ENCODE measurements at places on chromosomes 2 and 18. TPM values are rescaled to one million over a fixed set of nuclear protein-coding genes. Genes with fewer than 3 reads are reported as not detected.
A peak's percentile ranks its signal among the peaks of the same experiment; 100 is the strongest.

Gene ADAM23
- polyA plus RNA-seq: 10.8 TPM

DNA sequence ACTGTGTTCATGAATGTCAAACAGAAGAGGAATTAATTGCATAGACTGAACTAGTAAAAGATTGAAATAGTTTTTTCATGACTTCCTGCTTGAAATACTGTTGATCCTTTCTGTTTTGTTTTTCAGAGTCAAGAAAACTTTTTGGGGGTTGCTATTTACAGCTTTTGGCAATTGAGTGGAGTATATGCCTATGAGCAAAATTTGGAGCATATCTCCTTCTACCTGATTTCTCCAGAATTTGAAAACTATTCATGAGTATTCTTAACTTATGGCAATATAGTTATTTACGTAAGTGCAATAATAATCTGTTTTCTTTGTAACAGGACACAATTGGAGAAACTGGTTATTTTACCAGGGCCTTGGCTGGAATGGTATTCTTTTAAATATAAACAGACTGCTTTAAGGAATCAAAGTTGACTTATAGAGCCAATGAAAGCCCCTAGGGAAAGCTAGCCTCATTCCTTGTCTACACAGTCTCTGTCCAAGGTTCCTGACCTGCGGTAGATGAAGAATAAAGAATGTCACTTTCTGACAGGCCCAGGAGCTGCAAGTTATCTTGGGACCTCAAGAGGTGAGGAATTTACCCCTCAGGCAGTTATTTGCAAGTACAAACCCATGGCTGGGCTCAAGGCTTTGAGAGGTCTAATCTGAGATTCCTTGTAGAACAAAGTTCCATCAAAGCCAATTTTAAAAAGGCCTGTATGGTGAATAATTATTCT is 193.5 kb upstream of the NDUFV2 start:
- no peak for DNase-seq

Gene GPR35
- polyA plus RNA-seq: 1.2 TPM

GRCh38 chr2:216517447-216518225 is 19.0 kb downstream of the RPL37A start:
- no peak for DNase-seq

- peak; percentile 33 for DNase-seq
Measured at GRCh38 chr2:159285929-159286708, at the start of gene WDSUB1. TSS of gene WDSUB1 (minus strand) at chr2:159286703. CDS start at chr2:159283069, 3,634 bp downstream.

- no peak for DNase-seq
Measured at GRCh38 chr2:168744844-168745243, 57.6 kb upstream of the NOSTRIN start.

- DNase-seq: no peak
Measured at GRCh38 chr2:39419282-39420223, 17.5 kb downstream of the MAP4K3 start.

Gene KYNU
- polyA plus RNA-seq: 1.2 TPM

- DNase-seq: no peak
Measured at GRCh38 chr18:48790869-48791635, 159.7 kb downstream of the SMAD7 start.

Gene REG3A
- polyA plus RNA-seq: not detected
